Lower lobe of right lung (tissue), 2 donors: ENCODE measurements at places on chromosomes 13 and 19. TPM values are rescaled to one million over a fixed set of nuclear protein-coding genes. Genes with fewer than 3 reads are reported as not detected.
A peak's percentile ranks its signal among the peaks of the same experiment; 100 is the strongest.

The PODNL1 gene
- 2.7 TPM for total RNA-seq

The ZNF98 gene
- not detected for total RNA-seq

The DPF1 gene
- total RNA-seq, result not detected

The CILP2 gene
- total RNA-seq, result 0.12 TPM

The BSPH1 gene
- not detected for total RNA-seq

GRCh38 chr13:98648141-98648540 lies 71.2 kb upstream of the STK24 start:
- no peak for DNase-seq

- DNase-seq, result no peak
These were observed 328.1 kb downstream of the SLITRK5 start for GRCh38 chr13:87999240-87999700.

DNA sequence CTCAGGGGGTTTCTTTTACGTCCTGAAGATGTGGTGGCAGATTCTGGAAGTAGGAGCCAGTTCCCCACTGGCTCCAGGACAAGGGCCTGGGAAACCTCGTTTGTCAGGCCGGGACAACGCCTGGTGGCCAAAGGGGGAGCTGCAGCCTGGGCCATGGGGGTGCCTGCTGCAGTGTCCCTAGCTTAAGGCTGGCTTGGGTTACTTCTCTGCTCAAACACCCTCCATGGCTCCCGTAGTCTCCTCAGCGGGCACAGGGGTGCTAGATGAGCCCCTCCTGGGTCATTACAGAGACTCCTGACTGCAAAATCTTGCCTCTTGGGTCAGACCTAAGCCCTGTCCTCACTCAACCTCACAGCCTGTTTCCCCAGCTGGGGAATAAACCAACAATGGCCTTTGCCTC lies 14.7 kb downstream of the CILP2 start:
- no peak for DNase-seq

GRCh38 chr13:26995159-26995558 lies 176.5 kb downstream of the USP12 start:
- DNase-seq, result no peak

DNA sequence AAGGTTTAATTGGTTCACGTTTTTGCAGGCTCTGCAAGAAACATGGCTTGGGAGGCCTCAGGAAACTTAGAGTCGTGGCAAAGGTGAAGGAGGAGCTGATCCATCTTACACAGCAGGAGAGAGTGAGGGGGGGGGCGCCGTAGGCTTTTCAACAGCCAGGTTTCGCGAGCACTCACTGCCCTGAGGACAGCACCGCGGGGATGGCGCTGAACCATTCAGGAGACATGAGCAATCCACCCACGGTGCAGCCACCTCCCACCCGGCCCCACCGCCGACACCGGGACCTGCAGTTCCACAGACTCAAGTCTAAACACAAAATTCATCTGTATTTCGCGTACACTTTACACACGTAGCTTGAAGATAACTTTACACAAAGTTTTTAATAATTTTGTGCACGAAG lies 73.6 kb downstream of the KDM4B start:
- DNase-seq, result no peak

DNA sequence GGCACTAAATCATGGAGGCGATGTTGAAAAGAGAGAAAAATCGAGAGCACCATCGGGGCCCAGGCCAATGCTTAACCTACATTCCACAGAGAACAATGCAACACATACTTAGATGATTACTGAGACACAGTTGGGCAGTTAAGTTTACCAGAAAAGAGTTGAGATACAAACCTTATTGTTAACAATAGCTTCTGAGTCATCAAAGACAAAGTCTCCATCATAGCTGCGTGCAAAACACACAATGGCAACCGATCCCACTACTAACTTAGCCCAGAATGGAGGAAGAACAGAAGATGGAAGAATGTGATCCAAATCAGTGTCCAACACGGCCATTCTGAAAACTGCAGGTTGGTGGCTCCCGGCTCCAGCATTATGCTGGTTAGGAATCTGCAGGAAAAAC lies 6.2 kb downstream of the TMTC4 start:
- DNase-seq, result no peak

DNA sequence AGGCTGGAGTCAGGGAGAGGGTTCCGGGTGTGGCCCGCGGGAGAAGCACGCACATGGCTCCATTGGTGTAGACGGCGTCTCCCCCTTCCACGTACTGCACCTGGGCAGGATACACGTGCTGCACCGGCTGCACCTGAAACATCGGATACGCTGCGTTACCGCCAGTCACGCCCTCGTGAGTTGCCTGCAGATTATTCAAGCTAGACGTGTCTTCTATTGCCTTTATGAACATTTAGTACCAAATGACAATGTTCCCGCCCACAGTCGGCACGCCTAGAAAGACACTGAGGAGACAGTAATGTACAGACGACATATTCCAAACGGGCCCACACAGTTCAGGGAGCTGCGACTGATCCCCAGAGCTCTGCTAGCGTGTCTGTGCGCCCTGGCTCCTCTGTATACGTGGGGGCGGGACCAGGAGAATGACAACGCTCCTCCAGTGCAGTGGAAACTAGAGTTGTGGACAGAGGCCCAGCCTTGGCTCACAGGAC lies 64.1 kb upstream of the RANBP3 start:
- peak; percentile 34 for DNase-seq

- DNase-seq, result no peak
These were observed 38.2 kb downstream of the MTMR6 start for GRCh38 chr13:25249001-25249543.

DNA sequence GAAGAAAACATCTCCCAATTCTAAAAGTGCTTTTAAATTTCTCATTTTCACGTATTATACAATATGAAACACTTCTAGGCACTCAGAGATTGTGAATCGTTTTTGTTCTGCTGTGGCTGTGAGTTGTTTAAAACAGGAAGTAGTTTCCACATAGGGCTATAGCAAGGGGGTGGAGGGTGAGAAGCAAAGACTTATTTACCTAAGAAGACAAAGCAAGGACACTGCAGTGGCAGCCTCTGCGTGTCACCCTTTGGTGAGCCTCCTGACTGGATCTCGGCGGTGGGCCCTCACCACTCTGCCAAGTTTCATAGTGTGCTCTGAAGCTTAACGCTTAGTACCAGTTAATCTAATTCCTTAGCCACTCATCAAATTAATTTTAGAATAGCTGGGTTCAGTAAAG lies 56.8 kb downstream of the TNFSF13B start:
- peak; percentile 54 for DNase-seq

GRCh38 chr19:50705422-50706019 lies 14.1 kb downstream of the SHANK1 start:
- DNase-seq, result no peak

DNA sequence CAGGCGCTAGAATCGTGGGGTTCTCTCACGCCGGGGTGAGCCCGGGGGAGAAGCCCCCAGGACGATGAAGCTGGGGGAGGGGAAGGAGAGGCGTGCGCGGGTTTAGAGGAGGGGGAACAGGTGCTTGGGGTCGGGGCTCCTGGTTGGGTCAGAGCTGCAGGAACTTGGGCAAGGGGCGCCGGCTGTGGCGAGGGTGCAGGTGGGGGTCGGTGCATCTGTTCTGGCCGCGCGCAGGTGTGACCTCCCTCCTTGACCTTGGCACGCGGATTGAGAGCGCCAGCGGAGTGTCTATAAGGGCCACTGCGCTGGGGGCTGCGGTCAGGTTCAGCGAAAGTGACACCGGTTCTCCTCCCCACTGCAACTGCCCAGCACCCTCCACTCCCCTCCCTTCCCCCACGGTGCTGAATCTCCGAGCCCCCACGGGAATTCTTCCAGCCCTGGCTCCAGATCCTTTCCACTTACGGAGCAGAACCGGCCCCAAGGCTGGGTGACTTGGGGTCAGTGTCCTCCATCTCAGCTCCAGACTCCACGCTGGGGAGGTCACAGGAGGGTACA lies 618 bp downstream of the TMEM38A start:
- DNase-seq, result peak; percentile 61
